GDM1 (cell line): ENCODE measurements at places on chromosomes 4 and X.

DNA sequence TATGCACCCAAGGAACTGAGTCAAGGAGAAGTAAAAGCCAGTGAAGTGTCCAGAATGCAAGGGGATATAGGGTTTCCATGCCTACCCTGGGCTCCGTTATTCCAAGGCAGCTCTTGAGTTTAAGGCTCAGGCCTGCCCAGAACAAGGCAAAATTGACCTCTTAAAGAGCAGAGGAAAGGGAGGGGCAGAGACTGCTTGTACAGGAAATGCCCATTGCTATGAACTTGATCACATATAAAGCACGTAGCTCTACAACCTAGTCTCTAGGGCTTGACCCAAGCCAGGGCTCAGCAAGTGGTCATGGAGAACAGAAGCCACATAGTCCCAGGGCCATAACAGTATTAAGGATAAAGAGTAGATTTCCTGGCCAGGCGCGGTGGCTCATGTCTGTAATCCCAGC, 58.2 kb upstream of the MSN start:
- no peak for DNase-seq

- no peak for DNase-seq
Observed at GRCh38 chr4:184751585-184751956, 17.7 kb upstream of the CENPU start.

GRCh38 chrX:153245288-153245731, 66.2 kb downstream of the MAGEA1 start:
- no peak for DNase-seq

DNA sequence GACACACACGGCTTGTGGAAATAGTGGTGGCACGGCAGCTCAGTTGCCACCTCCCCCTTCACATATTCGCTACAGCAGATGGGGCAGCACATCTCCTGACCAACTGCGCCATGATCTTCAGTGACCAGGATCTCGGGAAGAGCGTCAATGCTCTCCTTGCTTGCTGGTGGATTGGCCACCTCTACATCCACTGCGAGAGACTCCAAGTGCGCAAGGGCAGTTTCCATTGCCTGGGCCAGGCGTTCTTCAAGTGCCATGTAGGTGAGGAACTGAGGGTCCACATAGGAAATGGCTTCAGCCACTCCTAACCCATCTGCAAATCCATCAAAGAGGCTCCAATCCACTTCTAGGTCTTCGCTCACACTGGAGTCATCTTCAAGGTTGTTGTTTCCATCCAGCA, 3.9 kb downstream of the PJA1 start:
- no peak for DNase-seq

GRCh38 chrX:112642349-112642748, 37.4 kb downstream of the LHFPL1 start:
- DNase-seq, result peak; percentile 37

DNA sequence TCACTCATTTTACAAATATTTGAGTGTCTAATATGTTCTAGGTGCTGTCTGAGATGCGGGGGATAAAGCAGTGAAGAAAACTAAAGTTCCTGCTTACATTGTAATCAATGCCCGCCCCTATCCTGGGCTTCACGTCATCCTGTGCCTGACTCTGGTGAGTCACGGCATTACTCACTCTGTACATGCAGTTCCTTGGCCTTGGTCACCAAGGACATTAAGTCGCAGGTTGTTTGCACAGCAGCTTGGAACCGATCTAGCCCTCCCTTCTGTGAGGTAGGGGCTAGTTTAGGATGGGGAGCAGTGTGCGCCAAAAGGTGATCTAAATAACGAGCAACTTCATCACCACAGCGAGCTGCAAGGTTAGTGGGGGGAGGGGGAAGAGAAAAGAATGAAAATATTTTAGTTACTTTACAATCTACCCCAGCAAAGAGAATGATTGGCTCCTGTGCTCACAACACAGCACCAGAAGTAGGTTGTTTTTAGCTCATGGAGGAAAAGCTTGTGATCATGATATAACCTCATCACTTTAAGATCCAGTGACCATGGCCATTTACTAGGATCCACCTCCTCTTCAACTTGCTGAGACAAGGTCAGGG, 48.0 kb upstream of the HDAC8 start:
- no peak for DNase-seq

GRCh38 chr4:29415771-29416170, 1304.4 kb upstream of the PCDH7 start:
- DNase-seq, result no peak

DNA sequence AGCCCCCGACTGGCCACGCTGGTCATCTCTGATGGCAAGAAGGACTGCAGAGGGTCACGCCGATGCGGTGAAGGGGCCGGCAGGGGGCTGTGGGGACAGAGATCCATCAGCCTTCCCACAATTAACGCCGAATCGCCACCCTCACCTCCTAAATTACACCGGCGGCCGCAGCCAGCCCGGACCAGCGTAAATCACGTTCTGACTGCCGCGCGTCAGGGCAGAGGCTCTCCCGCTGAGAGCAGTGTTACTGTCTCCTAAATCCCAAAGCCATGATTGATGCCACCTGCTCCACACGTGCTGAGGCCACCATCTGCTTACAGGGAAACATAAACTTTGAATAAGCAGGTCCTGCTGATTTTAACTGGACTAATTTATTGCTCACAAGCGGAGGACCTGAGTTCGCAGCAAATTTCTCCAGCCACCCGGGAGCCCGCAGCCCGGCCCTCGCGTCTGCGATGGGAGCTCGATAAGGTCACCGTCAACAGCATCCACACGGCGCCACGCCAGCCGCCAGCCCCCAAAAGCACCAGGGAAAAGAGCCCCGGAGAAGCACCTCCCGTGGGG, 127.3 kb upstream of the NKX1-1 start:
- DNase-seq, result no peak

GRCh38 chr4:79298484-79298883, 27.4 kb downstream of the NAA11 start:
- DNase-seq, result no peak

- DNase-seq, result no peak
Observed at GRCh38 chrX:136635235-136635634, 12.7 kb upstream of the CD40LG start.

DNA sequence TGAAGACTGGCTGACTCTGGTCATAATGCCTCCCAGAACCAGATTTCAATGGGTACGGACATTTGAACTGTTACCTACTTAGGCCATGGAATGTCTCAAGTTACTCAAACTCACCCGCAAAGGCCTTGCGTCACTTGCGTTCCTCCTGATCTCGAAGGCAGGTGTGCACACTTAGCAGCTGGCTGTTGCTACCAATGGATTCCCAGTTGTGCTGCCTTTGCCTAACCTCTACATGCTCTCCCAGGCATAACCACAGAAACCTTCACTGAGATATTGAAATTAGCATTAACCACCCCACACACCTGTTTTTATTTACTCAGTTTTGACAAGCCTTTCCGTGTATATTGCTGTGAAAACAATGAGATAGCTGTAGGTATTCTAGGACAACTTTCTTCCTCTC, 2.8 kb downstream of the ERVMER34-1 start:
- no peak for DNase-seq
